Stimulated activated CD4-positive, alpha-beta T cell treated with anti-CD3 and anti-CD28 coated beads, Interleukin-1b, Interleukin-23, amount 100 ng/mL, for 24 hours (primary cell): ENCODE measurements at places on chromosomes 6 and 20.
A peak's percentile ranks its signal among the peaks of the same experiment; 100 is the strongest.

GRCh38 chr6:134984821-134985220 lies 34.9 kb upstream of the ALDH8A1 start:
- no peak for DNase-seq

DNA sequence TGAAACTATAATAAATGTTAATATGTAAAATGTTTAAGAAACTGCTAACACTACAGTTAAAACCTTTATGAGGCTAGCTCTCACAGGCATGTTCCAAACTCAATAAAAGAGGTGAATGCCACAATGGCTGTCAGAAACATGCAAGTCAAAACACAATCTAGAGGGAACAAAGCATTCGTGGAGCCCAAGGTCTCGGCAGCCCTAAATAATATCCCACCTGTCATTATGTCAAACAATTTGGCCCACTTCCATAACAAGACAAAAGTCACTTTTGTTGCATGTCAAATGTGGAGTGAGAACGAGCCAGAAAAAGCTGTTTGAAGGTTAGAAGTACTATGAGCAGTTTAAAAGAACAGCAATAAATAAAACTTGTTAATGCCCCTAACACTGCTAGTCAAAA lies 181.9 kb downstream of the GMDS start:
- DNase-seq, result no peak

GRCh38 chr6:802701-803100 lies 109.8 kb upstream of the EXOC2 start:
- no peak for DNase-seq

- DNase-seq, result no peak
These were observed 291.2 kb upstream of the STXBP5 start for GRCh38 chr6:146912730-146913685.

GRCh38 chr6:4262526-4262925 lies 127.2 kb upstream of the ECI2 start:
- DNase-seq, result no peak

DNA sequence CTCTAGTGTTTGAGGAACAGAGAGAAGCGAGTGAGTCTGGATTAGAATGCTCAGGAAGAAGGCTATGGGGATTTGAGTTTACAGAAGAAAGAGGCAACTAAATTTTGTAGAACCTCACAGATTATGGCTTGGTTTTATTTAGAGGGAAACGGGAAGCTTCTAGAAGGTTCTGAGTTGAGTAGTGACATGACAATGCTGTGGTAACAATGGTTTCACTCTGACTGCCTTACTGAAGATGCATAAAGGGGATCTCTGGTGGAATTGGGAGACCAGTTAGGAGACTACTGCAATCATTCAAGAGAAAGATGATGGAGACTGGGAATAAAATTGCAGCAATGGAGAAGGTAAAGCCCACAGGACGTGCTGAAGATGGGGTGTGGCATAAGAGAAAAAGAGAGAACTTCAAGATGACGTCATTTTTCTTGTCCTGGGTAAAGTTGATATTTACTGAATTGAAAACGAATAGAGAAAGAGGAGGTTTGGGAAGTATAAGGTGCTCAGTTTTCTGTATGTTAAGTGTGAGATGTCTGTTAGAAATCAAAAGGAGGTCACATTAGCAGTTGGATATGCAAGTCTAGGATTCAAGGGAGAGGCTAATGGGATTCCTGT lies 710.1 kb upstream of the NRSN1 start:
- DNase-seq, result no peak

DNA sequence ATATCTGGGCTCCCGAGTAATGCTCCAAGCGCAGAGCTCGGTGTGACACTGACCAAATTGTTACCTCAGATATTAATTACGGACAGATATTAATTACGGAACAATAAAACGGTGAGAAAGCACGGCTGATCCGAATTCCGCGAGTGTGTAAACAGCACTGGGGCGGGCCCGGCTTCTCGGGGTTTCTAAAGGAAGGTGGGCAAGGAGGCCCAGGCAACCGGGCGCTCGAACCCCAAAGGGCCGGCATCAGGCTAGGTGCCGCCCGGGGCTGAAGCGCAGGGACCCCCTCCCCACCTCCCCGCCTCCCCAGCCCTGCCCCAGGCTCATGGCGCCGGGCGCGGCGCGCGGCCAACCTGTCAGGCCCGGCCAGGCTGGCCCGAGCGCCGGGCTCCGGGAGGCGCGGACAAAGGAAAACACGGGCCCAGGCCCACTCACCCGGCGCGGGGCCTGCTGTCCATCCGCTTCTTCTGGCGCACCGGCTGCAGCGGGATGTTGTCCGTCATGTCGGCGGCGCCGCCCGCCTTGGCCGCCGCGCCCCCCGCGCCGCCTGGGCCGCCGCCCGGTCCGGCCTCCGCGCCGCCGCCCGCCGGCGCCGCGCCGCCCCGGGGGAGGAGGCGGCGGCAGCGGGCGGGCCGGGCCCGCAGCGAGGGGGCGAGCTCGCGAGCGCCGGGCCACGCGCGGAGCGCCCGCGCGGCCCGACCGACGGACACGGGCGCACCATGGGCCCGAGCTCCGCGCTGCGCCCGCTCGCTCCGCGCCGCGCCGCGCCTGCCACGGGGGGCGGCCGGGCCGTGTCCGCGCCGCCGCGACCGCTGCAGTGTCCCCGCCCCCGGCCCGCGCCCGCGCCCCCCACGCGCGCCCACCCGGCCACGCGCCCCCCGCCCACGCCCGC lies at the start of gene ATP9A:
TSS of gene ATP9A (minus strand) at position 524 of the 892 bp plus-strand sequence. CDS start at position 503, 21 bp downstream.
- no peak for DNase-seq

DNA sequence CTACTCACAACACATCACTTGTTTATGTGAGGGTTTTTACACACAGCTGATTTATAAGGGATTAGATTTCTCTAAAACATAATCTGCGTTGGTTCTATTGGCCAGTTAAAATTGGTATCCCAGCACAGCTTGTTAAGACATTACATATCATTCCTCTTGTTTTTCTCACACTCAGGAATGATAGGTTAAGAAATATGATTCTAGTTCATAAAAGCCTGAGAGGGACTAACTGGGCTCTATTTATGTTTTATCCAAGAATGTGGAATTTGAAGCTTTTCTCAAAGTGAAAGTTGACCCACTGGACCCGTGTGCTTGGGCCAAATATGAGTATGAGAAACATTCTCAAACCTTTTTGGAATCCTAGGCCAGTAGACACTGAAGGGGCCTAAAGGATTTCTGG lies 117.3 kb downstream of the TMEM170B start:
- DNase-seq, result no peak

DNA sequence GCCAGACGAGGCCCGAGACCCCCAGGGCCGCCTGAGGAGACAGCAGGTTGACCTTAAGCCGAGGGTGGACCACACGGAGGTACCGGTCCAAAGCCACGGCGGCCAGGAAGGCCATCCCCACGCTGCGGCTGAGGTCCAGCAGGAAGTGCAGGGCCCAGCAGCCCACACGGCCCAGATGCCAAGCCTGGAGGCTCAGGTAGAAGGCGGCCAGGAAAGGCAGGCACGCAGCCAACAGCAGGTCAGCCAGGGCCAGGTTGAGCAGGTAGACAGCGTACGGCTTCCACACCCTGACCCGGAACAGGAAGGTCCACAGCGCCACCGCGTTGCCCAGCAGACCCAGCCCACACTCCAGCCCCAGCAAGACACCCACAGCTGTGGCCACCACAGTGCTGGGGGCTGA lies 366 bp downstream of the GPR31 start:
- DNase-seq, result no peak

DNA sequence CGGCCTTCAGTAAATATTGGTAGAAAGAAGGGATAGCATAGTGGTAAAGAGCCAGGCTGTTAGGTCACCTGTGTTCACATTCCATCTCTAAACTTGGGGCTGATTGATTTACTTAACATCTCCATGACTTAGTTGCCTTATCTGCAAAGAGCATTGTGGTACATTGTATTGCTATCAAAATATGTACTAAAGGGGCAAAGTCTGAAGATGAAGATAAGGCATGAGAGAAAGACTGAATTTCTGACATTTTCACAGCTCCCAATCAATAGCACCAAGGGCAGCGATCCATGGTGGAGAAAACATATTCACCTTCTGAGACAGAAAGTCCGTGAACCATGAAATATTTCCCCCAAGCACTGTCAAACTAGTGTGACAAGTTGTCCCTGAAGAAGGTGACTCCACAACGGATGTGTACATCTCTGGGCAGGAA lies 223.3 kb upstream of the STXBP5 start:
- no peak for DNase-seq

GRCh38 chr6:83429857-83430610 lies 817 bp downstream of the ME1 start:
- no peak for DNase-seq

GRCh38 chr6:21772477-21772876 lies 178.9 kb downstream of the SOX4 start:
- DNase-seq, result no peak

GRCh38 chr6:13281686-13282085 lies 46.7 kb downstream of the TBC1D7 start:
- no peak for DNase-seq

- DNase-seq, result no peak
These were observed 27.8 kb downstream of the ACSS2 start for GRCh38 chr20:34904202-34904621.

DNA sequence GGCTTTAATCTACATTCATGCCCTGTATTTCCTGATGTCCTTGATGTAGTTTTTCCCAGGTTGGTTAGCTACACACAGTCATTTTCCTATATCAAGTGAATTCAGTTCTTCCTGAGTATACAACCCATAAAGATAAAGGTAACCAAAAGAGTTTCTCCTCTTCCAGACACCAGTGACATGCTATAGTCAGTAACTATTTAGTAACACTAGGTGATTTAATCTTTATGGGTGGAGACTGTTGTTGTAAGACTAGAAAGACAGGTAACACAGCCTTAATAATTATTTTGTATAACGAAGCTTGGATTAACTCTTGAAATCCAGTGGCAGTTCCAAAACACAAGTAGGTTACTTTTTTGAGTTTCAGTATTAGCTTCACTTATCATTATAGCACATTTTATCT lies 17.6 kb downstream of the MCUR1 start:
- DNase-seq, result no peak

DNA sequence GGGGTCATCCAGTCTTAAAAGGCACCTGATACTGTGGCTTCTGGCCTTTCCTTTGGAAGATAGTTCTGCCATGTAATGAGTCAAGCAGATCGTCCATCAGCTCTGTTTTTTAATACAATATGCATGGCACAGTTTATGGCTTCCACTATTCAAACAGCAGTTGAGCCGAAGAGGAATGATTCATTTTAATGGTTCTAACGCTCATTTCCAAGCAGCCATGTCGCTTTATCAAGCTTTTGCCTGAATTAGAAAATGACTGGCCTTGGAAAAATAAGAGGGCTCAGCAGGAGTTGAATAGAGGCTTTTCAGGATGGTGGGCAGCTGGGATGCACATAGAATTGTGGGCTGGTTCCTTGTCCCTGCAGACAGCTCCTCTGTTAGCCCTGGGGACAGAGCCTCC lies 138.1 kb downstream of the SOBP start:
- DNase-seq, result no peak

GRCh38 chr20:33803921-33804337 lies 7.2 kb upstream of the CHMP4B start:
- no peak for DNase-seq

DNA sequence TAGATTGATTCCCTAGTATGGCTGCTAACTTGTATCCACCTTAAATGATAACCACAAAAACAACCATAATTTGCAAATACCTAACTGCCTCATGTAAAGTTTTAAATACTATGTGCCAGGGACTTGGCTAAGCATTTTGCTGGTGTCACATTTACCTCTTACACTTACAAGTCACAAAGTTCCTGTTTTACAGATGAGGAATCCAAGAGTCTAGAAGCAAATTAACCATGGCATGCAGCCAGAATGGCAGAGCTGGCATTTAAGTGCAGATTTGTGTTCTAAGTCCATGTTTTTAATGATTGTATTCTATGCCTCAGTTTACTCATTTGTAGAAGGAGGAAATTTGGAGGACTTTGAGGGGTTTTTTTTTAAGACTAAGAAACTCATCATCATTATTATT lies 696.7 kb downstream of the PTPRT start:
- DNase-seq, result no peak

DNA sequence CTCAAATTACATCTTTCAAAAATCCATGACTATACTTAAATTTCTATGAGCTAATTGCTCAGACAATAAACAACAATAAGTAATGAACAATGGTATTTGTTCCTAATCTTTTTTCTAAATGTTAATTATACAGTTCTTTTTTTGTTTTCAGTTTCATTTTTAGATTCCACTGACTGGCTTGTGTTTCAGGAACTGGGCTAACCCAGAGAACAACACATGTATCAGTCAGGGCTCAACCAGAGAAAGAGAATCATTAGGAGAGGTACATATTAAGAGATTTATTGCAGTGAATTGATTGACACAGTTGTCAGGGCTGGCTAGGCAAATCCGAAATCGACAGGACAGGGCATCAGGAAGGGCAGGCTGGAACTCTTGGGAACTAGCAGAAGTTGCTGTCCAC lies 182.8 kb downstream of the GRM1 start:
- no peak for DNase-seq

- no peak for DNase-seq
These were observed 300.7 kb downstream of the TENT5A start for GRCh38 chr6:81451787-81452186.

GRCh38 chr20:34037767-34038166 lies 44.1 kb downstream of the RALY start:
- DNase-seq, result no peak

- DNase-seq, result no peak
These were observed 348.0 kb downstream of the CDH4 start for GRCh38 chr20:61600016-61600415.

GRCh38 chr6:154995254-154996015 lies at the start of gene TIAM2:
TSS of gene TIAM2 (plus strand) at chr6:154995315. CDS start at chr6:155129224, 133,909 bp downstream.
- DNase-seq, result peak; percentile 5

DNA sequence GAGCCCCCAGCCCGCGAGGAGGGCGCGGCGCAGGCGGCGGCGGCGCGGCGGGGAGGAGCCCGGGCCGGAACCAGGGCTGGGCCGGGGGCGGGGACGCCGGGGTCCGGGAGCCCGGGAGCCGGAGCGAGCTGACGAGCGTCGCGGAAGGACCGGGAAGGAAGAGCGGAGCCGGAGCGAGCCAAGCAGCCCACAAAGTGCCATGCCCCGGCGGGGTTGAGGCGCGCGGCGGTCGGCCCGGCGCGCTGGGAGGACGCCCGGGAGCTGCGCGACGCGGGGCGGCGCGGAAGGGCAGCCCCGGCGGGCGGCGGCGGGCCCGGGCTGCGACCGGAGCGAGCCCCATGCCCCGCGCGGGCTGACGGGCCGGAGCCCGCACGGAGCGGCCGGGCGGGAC lies 289 bp downstream of the FOXP4 start:
- DNase-seq, result no peak

DNA sequence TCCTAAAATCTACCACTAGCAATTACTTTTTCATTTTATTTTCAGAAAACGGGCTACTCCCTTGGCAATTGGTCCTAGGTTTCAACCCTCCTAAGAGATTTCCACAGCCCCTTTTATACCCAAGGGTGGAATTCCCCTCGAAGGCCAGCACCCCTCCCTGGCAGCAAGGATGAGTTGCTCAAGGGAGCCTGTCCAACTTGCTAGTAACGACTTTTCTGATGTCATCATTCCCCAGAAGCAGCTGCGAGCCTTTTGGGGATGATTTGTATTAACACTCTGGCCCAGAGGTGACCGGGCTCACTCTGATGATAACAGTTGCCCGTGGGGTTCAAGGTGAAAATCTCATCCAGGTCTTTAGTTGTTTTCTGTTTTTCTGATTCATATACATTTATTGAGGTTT lies 30.7 kb upstream of the NAA20 start:
- DNase-seq, result no peak

- no peak for DNase-seq
These were observed 223.8 kb downstream of the NRN1 start for GRCh38 chr6:5782783-5783547.

GRCh38 chr6:145798530-145798929 lies 16.1 kb downstream of the FBXO30 start:
- DNase-seq, result no peak
